D721Med (cell line): ENCODE measurements at places on chromosomes 11 and 22.

- DNase-seq = no peak
Observed at GRCh38 chr22:17910561-17911311, 113.6 kb downstream of the MICAL3 start.

DNA sequence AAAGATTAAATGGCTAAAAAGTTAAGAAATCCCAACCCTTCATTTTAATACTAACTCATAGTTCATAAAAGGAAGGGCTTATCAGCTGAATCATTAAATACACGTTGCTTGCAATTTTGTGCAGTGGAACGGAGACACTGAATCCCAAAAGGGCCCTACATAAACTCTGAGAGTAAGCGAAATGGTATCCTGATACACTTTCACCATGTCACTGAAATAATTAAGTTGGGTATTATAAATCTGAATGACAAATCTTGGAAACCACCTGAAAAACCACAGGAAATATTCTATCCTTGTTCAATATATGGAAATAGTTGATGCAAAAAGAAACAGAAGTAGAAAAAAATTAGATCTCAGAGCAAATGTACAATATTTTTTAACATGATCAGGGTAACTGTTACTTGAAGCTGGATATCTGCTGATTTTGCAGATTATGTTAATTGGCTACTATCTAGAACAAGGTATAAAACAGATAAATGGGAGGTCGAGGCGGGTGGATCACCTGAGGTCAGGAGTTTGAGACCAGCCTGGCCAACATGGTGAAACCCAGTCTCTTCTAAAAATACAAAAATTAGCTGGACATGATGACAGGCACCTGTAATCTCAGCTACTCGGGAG lies 55.1 kb downstream of the MAML2 start:
- no peak for DNase-seq

GRCh38 chr11:34331736-34332135 lies 26.1 kb downstream of the ABTB2 start:
- no peak for DNase-seq

- DNase-seq = no peak
Observed at GRCh38 chr11:60305906-60306619, 21.0 kb upstream of the MS4A6E start.

DNA sequence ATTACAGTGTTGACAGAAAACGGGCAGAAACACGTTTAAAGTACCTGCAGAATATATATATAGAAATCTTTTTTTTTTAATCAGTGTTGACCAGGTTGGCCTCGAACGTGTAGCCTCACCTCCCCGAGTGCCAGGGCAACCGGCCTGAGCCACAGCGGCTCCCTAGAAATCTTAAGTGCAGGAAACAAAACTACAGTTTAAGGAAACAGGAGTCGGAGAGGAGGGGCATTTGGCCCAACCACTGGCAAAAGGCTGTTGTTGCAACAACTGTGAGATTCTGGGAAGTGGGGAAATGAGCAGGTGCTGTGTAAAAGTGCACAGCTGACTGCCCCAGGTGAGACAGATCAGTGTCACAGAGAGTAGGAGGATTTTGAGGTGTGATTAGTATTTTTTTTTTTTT lies 3.7 kb downstream of the YWHAH start:
- DNase-seq = no peak

GRCh38 chr11:17906436-17906835 lies 106.4 kb downstream of the SERGEF start:
- DNase-seq = no peak
